ENCODE measurements at places on chromosomes 7 and 10. TPM values are rescaled to one million over a fixed set of nuclear protein-coding genes. Genes with fewer than 3 reads are reported as not detected.

WNT8B gene
- total RNA-seq = 0.99 TPM

CLCN1 gene
- 0.31 TPM for total RNA-seq

TRIL gene
- 1.6 TPM for total RNA-seq

IRF5 gene
- 32.0 TPM for total RNA-seq

- DNase-seq = no peak
These were observed 138.4 kb downstream of the BICC1 start for GRCh38 chr10:58651040-58651439.

- no peak for DNase-seq
These were observed 127.4 kb downstream of the ZFAND4 start for GRCh38 chr10:45545150-45545549.

DNA sequence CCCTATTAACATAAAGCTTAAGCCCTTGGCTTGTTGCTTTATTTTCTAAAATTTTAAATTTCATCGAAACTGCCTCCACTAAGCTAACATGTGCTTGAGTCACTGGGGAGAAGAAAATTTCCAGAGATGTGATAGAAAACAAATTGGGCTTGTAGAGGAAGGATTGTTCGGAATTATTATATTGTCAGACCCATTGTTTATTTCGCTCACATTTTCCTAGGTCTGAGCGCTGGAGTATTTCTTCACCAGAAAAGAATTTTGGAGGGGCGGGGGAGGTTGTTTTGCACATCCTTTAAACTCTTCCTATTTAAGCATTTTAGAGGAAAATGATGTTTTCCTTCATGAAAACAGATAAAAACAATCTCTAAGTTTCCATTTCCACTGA lies 29.1 kb downstream of the CELF2 start:
- no peak for DNase-seq

DNA sequence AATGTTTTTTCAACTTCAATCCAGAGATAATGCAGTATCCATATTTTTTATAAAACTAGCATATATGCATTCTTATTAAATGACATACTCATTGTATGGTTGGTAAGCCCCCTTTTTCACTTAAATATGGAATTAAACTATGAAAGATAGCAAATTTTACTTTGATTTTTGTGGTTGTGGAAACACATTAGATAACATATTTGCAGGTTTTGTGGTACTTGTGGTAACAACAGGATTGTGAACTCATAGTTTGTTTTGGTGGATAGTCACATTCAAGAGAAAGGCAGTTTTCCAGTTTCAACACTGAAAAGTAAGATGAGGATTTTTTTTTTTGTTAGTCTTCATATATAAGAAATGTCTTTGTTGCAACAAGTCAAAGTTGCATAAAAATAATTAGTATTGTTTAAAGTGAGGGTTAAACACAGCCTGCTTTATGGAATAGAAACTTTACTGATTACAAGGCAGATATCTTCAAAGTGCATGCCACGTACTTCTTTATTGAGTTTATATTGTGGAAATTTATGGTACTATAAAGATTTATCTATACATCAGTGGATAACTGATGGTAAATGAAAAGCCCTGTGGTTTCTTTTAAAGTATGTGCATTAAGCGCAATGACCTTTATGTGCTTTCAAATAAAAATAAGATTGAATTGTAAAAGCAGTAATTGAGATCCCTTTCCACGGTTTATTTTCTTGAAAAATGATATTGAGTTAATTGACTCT lies 39.7 kb upstream of the SEMA3D start:
- DNase-seq = no peak

- no peak for DNase-seq
These were observed 290.2 kb downstream of the SDK1 start for GRCh38 chr7:3591219-3591618.

DNA sequence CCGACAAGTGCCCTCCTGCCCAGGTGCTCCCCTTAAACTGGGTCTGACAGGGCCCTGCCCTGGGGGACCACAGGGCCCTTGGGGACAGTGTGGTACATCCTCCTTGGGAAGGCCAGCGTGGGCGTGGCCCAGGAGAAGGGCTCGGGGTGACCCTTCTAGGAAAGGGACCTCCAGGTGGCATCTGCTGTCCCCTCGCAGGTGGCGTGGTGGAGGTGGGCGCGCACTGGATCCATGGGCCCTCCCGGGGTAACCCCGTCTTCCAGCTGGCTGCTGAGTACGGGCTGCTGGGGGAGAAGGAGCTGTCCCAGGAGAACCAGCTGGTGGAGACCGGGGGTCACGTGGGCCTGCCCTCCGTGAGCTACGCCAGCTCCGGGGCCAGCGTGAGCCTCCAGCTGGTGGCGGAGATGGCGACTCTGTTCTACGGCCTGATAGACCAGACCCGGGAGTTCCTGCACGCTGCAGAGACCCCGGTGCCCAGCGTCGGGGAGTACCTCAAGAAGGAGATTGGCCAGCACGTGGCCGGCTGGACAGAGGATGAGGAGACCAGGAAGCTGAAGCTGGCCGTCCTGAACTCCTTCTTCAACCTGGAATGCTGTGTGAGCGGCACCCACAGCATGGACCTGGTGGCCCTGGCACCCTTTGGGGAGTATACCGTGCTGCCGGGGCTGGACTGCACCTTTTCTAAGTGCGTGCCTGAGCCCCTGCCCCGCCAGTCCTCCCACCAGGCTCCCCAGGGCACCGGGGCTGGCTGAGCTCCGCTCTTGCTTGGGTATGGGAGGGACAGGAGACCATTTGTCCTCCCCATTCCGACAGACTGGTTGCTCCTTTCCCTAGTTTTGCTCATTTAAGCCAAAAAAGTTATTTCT lies 972 bp downstream of the PAOX start:
- peak; percentile 62 for DNase-seq

GRCh38 chr7:240146-240676 lies 47.8 kb downstream of the FAM20C start:
- no peak for DNase-seq

DNA sequence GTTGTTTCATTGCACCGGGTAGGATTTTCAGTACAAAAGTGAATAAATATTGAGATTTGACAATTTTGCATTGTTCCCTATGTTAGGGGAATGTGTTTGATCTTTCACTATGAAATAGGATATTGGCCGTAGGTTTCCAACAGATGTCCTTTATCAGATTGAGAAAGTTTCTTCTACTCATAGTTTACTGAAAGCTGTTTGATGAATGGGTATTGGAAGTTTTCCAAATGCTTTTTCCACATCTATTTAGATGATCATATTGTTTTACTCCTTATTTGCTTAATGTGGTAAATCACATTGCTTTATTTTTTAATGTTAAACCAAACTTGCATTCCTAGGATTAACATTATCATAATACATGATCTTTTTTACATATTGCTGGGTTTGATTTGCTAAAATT lies 177.9 kb upstream of the C7orf33 start:
- no peak for DNase-seq

DNA sequence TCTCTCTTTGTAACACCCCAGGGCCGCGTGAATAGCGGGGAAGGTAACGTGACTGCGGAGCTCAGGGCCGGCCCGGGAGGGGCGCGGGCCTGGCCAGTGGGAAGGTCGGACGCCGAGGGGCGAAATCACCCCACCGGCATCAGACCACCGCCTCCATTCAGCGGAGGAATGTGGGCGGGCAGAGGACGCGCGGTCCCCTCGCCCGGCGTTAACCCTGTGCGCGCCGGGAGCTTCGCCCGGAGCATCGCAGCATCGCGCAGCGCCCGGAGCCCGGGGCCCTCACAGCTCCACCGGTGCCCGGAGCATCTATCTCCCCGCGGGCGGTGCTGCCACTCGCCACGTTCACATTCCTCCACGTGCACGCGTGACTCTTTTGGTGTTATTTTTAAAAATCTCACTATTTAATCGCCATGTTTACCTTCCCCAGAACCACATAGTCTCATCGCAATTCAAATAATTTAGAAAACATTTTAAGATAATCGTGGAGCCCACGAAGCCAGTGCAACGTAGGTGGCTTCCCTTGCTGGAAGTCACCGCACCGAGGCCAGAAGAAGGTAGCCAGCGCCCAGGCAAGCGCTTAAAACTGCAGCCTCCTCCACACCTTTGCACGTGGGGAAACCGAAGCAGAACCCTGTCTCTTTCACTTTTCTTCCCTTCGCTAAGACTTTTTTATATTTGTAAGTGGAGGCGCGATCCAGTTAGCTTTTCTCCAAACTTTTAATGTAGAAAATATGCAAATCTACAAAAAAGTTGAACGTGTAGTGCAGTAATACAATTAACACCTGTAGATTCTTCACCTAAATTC lies 21.8 kb downstream of the FGFBP3 start:
- no peak for DNase-seq

- no peak for DNase-seq
These were observed 57.8 kb downstream of the PHYHIPL start for GRCh38 chr10:59234194-59234593.

DNA sequence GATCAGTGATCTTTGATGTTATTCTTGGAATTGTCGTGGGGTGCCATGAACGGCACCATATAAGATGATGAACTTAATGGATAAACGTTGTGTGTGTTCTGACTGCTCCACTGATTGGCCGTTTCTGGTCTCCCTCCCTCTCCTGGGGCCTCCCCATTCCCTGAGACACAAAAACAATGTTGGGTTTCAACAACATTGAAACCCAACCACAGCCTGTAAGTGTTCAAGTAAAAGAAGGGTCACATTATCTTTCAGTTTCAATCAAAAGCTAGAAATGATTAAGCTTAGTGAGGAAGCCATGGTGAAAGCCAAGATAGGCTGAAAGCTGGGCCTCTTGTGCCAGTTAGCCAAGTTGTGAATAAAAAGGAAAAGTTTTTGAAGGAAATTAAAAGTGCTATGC lies 19.5 kb downstream of the EN2 start:
- no peak for DNase-seq

DNA sequence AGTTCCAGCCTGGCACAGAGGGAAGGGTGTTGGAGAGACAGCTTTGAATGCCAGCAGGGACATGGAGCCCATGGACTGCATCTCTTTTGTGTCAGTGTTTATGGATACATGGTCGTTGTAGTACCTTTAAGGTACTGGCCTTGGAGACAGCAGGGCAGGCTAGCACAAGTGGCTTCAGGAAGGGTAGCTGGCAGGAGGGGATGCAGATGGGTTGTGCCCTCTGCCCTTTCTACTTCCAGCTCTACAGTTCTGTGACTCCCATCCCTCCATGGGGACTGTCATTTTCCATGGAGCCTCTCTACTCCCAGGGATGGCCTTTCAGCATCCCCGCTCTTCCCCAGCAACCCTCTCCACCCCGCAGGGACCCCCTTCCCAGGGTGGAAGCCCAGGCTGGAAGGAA lies 25.1 kb downstream of the POLL start:
- DNase-seq = no peak

GRCh38 chr10:113087165-113088029 lies 137.3 kb downstream of the TCF7L2 start:
- DNase-seq = peak; percentile 63

GRCh38 chr7:122791959-122792545 lies 89.3 kb upstream of the RNF148 start:
- no peak for DNase-seq

DNA sequence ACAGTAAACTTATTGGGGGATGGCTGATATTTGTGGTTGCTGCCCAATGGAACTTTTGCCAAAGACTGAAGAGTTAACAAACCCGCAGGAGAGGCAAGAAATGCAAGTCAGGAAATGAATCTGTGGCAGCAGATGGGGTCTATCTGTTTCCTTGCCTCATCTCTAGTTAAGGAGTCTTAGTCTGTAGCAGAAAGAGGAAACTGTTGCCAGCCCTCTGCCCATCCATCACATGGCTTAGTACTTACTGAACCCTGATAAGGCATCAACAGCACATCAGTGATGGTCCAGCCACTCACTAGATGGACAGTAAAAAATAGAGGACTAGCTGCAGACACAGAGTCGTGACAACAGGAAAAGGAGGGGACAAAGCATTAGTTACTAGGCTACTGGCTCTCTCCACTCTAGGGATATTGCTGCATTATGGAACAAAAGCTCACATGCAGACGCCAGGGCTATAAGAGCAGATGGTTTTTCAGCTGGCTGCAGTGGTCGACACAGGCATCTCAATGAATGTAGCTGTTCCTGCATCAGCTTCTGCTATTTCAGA lies 614.7 kb downstream of the PARD3 start:
- DNase-seq = no peak

DNA sequence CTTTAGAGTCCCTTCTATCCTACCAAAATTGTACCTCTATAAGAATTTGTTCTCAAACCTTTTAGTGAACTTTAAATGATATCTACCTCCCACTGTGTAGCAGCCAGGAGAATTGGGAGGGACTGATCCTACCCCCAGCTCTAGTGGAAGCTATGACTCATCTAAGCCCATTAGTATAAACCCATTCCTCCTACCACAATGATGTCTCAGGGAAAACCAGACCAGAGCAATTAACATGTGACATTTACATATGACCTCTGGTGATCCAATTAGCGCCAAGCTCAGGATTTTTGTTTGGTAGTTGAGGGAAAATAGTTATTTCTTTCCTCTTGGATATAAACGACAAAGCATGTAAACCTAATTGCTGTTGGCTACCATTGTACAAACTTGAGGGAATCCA lies 33.1 kb upstream of the R3HCC1L start:
- DNase-seq = no peak

DNA sequence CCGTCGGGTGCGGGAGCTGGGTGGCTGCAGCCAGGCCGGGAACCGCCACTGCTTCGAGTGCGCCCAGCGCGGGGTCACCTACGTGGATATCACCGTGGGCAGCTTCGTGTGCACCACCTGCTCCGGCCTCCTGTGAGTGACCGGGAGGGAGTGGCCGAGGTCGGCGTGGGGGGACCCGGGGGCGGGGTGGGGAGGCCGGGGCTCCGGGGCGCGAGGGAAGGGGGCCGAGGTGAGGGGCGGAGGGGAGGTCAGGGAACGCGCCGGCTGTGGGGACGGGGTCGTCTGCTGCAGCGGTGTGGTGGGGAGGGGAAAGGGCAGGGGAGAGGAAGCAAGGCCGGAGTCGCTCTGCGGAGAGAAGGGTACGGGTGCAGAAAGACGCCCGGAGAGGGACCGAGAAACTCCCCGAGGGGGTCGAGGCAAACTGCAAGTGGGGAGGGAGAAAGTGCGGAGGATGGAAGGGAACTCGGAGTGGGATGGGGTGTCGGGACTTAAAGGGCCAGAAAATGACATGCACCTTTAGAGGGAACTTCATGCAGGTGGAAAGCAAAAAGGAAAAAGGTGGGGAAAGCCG lies 518 bp downstream of the AGFG2 start:
- peak; percentile 52 for DNase-seq

DNA sequence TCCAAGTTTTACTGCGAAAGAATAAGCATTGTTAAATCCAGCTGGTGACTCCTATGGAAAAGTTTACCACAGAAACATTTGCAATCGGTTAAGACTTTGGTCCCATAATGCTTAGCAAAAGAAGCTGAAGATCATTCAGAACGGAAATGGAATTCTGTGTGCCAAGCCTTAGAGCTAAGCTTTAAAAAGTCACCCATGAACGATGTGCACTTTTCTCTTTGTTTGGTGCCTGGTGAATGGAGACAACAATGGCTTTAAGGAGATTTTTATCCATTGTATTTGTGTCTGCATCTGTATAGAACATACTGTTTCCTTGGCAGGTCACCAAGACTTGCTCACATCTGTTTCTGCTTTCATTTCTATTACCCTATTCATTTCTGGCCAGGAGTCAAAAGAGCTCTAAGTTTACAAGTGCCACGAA lies 26.3 kb upstream of the COL1A2 start:
- DNase-seq = no peak

GRCh38 chr7:604884-605531 lies 85.4 kb upstream of the PDGFA start:
- DNase-seq = no peak

Data from ureter (tissue), 1 donor.